Stimulated activated CD4-positive, alpha-beta T cell treated with anti-CD3 and anti-CD28 coated beads, Interleukin-2, amount 100 ng/mL, for 24 hours (primary cell): ENCODE measurements at places on chromosomes 5 and 9.

GRCh38 chr9:77427256-77427927, 220.7 kb downstream of the GNA14 start:
- DNase-seq, result no peak

DNA sequence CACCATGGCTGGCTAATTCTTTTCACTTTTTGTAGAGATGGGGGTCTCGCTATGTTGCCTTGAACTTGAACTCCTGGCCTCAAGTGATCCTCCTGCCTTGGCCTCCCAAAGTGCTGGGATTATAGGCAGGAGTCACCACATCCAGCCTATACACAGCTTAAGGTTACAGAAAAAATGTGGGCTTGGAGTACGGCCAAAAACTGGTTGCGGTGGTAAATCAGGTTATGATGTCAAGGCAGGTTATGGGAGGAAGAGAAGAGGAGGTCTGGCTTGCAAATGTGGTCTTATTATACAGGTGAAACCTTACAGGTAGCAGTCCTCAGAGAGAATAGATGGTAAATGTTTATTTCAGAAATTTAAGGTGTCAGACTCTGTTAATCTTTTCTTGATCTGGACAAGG, 30.7 kb upstream of the SYK start:
- no peak for DNase-seq

GRCh38 chr9:85290019-85290418, 451.7 kb downstream of the AGTPBP1 start:
- peak; percentile 2 for DNase-seq

DNA sequence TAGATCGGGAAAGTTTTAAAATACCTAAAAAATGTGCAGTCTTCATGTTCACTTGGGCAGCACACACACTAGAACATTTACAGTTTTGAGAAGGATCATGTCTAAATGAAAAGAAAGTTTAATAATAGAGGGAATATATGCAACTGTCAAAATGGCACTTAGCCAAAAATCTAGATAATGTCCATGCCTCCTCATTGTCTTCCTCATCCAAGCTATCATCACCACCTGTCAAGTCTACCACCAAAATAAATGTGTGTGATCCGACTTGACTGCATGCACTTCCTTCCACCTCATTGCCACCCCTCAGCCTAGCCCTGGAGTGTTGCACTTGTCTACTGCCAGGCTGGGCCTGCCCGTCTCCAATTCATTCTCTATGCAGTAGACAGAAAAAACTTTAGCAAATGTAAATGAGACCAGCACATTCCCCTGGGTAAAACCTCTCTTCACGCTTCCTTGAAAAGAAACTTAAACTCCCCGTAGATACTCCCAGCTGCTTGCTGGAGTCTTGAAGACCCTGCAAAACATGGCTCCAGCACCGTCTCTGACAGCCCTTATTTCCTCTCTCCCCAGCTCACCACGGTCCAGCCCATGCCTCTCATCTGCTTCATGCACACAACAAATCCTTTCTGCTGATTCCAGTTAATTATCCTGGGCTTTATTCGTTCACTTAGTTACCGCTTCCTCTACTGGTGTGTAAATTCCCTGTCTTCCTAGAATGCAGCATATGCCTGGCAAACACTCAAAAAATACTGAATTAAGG, 66.9 kb downstream of the FANCC start:
- no peak for DNase-seq

DNA sequence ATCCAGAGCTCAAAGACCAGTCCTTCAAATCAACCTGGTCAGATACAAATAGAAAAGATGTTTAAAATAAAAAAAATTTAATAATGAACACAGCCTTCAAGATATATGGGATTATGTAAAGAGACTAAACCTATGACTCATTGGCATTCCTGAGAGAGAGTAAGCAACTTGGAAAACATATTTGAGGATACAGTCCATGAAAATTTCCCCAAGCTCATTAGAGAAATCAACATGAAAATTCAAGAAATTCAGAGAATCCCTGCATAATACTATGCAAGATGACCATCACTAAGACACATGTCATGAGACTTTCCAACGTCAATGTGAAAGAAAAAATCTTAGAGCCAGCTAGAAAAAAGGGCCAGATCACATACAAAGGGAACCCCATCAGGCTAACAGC, 512.9 kb upstream of the PTGER4 start:
- no peak for DNase-seq

GRCh38 chr5:79923431-79923830, 67.6 kb downstream of the MTX3 start:
- no peak for DNase-seq

DNA sequence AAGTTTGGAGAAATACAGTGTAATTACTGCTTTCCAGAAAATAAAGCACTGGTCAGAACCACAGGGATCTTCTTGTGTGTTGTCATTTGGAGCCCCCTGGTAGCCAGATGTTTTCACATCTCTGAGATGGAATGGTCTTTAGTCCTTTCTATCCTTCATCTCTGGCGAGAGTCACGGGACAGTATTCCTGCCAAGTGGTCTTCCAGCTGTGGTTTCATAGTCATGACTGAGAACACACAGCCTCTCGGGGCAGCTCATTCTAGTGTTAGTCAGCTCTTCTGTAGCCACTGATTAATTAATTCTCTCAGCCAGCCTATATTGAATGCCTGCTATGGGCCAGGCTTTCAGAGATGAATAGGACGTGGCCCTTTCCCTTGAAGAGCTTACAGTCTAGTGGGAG, 34.1 kb downstream of the HMGXB3 start:
- no peak for DNase-seq

DNA sequence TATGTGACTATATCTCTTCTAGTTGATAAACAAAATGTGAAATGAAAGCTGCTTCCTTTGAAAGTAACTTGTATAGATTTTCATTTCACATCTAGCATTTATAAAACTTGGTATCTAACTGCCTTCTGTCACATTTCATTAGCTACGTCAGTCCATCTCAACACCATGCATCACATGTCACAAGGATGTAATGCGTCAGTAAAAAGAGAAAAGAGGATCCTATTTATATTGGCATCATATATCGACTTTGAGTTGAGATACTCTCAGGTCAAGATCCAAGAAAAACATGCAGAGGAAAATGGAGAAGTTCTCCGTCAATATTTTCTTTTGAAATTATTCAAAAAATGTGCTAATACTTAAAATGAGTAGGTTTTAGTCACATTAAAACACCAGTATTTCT, 1211.2 kb downstream of the EFNA5 start:
- DNase-seq, result no peak

GRCh38 chr5:35316611-35317274, 86.5 kb upstream of the PRLR start:
- DNase-seq, result no peak

DNA sequence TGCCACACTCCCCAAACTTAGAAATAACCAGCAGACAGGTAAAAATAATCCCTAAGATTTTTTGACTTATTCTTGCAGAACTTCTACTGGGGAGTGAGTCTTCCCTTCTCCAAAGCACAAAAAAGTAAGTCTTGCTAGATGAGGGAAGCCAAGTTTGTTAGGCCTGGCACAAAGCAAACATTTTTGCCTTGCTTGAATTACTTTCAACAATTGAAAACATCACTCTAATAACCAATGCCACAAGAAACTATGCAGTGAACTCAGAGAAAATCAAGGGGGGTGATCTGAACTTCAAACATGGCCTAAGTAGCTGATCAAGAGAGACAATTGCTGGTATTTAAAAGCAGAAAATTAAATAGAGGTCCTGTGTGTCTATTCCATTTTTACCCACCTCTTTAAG, 123.6 kb upstream of the SLC1A3 start:
- no peak for DNase-seq

GRCh38 chr9:88748566-88749261, 213.7 kb downstream of the NXNL2 start:
- no peak for DNase-seq

- DNase-seq, result peak; percentile 19
These were observed 13.1 kb upstream of the CARD19 start for GRCh38 chr9:93082841-93083411.

GRCh38 chr9:137237759-137238726, 3.0 kb upstream of the TUBB4B start:
- no peak for DNase-seq

DNA sequence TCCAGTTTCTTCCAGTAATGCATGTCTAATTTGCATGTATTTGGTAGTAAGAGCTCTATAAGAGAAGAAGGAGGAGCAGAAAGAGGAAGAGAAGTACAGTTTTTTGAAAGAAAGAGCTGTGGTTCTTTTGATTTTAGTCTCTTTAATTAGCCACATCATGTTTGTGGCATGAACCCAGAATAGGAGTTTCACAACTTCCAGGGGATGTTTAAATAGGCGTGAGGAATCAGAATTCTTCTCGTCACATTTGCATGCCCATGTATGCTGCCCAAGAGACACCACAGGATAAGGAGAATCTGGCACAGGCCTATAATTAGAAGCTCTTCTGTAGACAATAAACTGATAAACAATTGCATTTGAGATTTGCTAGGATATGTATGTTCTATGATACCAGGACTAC, 78.7 kb downstream of the GAS1 start:
- DNase-seq, result no peak

- no peak for DNase-seq
These were observed 97.0 kb upstream of the ZNF366 start for GRCh38 chr5:72604111-72604797.

- DNase-seq, result no peak
These were observed 10.4 kb downstream of the TAF11L12 start for GRCh38 chr5:17620627-17621026.

GRCh38 chr9:127521919-127522304, 70.6 kb downstream of the LRSAM1 start:
- no peak for DNase-seq
